Naive thymus-derived CD4-positive, alpha-beta T cell (primary cell): ENCODE measurements at places on chromosomes 1 and 21. TPM values are rescaled to one million over a fixed set of nuclear protein-coding genes. Genes with fewer than 3 reads are reported as not detected.

DNA sequence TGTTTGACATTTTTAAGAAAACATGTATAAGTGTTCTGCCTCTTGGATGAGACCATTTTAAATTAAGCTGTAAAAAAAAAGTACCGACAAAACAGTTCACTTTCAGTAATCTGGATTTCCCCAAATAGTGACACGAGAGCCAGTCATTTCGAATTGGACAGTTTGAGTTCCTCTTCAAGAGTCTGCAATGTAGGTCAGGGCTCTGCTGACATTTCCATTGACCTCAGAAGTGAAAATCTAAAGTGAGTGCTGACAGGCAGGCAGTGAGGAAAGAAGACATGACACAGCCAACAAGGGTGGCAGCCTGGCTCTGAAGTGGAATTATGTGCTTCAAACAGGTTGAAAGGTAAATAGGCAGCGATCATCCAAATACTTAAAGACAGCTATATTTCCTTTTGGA lies at the start of gene IL23R:
Gene IL23R, plus strand, starts transcription at position 259 of the 400 bp plus-strand sequence. CDS start 1,667 bp downstream, outside the sequence.
- no peak for DNase-seq

The TIE1 gene
- total RNA-seq, result 0.23 TPM in 1 of 2 replicates, not detected in the other

The SNX7 gene
- not detected for total RNA-seq

DNA sequence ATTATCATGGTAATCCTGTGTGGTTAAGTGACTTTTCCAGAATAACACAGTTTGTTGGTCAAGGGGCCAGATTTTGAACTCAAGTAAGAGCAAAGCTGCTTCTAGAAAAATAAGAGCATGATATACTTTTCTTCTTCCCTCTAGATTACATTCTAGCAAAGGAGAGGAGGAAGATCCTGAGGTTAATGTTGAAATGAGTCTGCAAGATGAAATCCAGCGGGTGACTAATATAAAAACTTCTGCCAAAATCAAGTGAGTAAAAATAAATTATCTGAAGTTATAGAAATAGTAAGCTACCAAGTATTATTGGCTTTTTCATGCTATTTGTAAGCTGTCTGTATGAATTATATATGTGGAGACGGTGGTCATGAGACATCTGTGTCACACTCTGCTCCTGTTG lies 12.8 kb downstream of the WDR3 start:
- no peak for DNase-seq

DNA sequence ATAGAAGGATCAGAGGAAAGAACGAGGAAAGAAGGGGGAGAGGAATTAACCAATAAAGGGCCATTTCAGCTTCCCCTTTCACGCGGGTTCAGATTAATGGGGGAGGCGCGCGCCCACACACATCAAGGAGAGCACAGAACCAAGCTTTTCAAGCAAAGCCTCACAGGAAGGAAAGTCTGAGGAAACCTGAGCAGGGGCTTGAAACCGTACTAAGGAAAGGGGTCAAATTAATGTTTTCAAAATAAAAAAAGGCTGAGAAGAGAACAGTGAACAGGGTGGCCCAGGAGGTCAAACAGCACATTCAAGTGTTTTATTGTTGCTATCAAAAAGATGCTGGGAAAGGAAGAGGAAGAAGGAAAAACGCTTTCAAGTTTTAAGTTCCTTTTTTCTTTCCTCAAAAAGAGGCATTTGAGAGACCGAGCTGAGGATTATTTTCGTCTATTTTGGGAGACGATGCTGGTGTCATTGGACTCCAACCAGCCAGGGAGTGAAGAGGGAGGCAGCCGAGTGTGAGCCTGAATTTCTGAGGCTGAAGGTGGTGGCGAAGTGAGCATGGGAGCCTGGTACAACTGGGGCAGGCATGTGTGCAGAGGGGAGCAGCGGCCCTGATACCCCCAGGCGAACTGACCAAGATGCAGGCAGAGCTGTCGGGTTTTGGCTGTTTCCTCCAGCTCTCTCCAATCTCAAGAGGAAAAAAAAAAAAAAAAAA lies 88.4 kb downstream of the PROX1 start:
- no peak for DNase-seq

- no peak for DNase-seq
Observed at GRCh38 chr21:39184050-39184980, 1.1 kb upstream of the PSMG1 start.
